Esophagus squamous epithelium (tissue), 5 donors: ENCODE measurements at places on chromosomes 2 and 18.

DNA sequence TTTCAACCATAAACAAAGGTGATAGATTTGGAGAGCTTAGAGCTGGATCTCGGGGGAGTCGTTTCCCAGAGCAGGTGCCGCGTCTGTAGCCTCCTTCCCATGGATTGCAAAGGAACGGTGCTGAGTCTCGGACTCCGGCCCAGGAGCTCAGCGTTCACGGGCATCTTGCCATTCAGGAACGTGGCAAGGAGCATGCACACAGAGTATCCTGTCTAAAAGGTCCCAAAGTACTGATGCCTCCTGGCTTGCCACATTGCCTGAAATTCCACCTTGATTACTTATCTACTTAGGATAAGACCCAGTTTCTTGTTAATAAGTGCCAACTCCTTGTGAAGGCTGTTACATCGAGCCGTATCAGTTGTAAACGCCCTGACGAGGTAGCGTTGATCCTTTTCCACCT is 197.8 kb upstream of the MYT1L start:
- no peak for DNase-seq

- DNase-seq: no peak
These were observed 2.1 kb downstream of the ZNF532 start for GRCh38 chr18:58866773-58867150.

DNA sequence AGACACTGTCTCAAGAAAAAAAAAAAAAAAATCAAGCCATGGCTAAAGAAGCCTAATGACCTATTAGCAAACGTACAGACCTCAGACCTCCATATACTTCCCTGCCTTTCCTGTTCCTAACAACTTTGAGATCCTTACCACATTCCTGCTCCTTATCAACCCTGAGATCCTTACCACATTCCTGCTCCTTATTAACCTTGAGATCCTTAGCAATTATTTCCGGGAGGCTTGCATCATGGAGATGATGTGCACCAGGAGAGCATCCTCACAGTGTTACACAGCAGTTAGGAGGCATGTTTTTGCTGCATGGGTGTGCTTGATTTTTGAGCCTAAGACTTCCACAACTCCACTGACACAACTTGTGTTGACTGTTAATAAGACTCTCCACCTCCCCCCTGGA is 54.6 kb upstream of the RASGRP3 start:
- DNase-seq: no peak

- DNase-seq: no peak
These were observed 45.0 kb downstream of the SLC4A3 start for GRCh38 chr2:219672406-219672805.

- DNase-seq: no peak
These were observed 61.9 kb upstream of the RND3 start for GRCh38 chr2:150549381-150549780.

DNA sequence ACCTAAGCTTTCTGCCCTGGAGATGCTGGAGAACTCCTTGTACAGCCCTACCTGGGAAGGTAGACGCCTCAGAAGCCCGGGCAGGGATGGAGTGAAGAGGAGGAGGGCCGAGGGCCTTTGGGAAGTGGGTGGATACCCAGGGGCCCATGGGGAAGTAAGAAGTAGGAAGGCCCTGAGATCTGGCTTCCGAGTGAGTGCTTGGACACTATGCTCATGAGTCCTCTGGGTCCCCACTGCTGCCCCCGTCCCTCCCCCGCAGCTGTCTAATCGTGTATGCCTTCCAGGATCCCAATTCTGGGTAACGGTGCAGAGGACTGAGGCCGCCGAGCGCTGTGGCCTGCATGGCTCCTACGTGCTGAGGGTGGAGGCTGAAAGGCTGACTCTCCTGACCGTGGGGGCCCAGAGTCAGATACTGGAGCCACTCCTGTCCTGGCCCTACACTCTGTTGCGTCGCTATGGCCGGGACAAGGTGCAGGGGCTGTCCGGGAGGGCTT is 1.1 kb downstream of the DOK1 start:
- no peak for DNase-seq

GRCh38 chr2:102975996-102976975 is 214.5 kb downstream of the TMEM182 start:
- DNase-seq: no peak

- DNase-seq: no peak
These were observed 19.0 kb downstream of the DIPK1C start for GRCh38 chr18:74438091-74438490.

GRCh38 chr2:70981866-70982810 is 3.7 kb downstream of the ANKRD53 start:
- DNase-seq: no peak

DNA sequence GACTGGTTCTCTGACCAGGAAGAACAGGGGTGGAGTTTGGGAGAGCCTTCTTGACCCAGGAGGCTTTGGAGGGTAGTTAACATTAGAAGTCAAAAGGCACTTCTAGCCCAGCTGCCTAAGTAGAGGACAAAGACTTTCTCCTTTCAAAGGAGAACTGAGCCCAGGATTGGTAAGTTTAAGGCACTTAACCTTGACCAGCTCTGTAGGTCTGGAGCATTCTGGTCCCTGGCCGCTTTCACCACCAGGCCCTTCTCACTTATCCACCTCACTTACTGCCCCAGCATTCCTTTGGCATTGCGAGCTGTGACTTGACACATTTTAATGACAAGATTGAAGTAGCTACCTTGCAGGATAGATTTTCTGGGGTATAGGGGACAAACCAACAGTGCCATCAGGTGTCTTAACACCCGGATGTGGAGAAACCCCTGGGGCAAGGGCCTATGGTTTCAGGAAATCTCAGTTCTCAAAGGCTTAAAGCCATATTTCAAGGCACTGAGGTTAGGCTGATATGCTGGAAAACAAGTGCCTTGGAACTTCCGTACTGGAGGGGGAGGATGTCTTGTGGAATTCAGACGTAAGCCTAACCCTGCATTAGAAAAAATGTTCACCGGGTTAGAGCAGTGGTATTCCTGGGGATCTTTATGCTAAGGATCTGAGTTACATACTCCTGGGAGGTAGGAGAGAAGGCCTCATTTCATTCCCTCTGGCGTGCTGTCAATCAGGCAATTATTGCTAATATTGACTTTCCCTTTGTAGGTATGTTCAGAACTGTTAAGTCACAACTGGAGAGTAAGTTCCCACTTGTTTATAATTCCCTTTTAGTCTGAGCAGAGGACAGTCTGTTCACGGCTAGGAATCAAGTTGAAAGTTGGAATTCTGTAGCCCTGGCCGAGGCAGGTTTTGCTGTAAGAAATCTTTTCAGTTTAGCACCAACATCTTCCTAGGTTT is 4.3 kb downstream of the C2orf68 start:
- DNase-seq: no peak

GRCh38 chr2:8701681-8702379 is 20.0 kb downstream of the ID2 start:
- DNase-seq: no peak

GRCh38 chr2:217798191-217798590 is 204.6 kb downstream of the TNS1 start:
- no peak for DNase-seq

GRCh38 chr2:151887164-151887563 is 58.9 kb upstream of the ARL5A start:
- DNase-seq: no peak
